Endothelial cell (in vitro differentiated cells): ENCODE measurements at places on chromosomes 2 and 18. TPM values are rescaled to one million over a fixed set of nuclear protein-coding genes. Genes with fewer than 3 reads are reported as not detected.

AFF3 gene
- 12.2 TPM for total RNA-seq

CHST9 gene
- total RNA-seq: 4.7 TPM

DNA sequence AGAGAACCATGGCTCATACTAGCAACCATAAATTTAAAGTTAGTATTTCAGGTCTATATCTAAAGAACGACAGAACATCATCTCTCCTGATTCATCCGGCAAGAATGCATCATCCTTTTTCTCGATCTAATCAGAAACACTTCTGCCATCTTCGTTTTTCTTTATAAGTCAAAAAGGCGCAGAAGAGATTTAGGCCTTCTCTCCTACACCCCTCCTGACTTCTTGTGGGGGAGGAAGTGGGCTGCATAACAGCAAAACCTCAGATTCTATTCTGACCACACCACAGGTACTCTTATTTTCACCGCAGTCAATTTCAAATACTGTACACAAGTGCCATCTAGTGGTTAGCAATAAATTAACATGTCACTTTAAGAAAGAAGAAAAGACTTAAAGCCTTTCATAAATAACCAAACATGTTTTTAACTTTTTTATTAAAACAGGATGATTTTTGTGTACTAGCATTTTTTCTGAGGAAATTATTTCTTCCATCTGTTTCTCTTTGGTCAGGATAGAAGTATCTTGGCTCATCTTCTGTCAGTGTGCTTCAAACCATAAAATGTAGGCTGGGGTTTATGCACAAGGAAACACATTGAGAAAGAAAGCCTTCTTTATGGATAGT, 48.4 kb upstream of the PIK3C3 start:
- no peak for DNase-seq
- no peaks in the 10 kb centered on the region for H3K4me1 ChIP-seq
- no peak overlapping the region for H3K4me3 ChIP-seq
- H3K27ac ChIP-seq: no peak overlapping the region
- H3K36me3 ChIP-seq: no peaks in the 10 kb centered on the region

DNA sequence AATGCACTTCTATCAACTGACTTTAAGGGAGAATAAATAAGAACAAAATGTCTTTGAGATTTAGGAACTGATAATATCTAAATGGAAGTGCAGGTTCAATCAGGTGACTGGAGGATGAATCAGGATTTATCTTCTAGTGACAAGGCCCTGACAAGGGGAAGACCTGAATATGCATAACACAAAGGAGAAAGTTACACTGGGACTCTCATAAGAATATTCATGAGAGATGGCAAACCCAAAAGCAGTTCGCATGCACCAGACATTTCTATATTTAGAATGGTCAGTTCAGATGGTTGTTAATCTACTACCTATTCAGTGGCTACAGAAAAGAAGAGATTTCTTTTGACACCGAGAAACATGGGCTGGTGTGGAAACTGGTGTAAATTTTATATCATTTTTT, 1771.3 kb upstream of the LRRTM1 start:
- no peaks in the 10 kb centered on the region for H3K36me3 ChIP-seq
- no peak overlapping the region for H3K27ac ChIP-seq
- H3K27me3 ChIP-seq: peaks cover 1% of the 10 kb centered on the region
- H3K4me1 ChIP-seq: no peaks in the 10 kb centered on the region

GRCh38 chr2:238064376-238064775, 3.6 kb downstream of the SCLY start:
- H3K27me3 ChIP-seq: peaks cover 3% of the 10 kb centered on the region
- no peak overlapping the region for H3K27ac ChIP-seq
- H3K4me3 ChIP-seq: no peak overlapping the region
- no peak for DNase-seq

GRCh38 chr2:156810094-156810493, 373.9 kb downstream of the GPD2 start:
- no peak overlapping the region for H3K27ac ChIP-seq
- H3K36me3 ChIP-seq: no peaks in the 10 kb centered on the region
- H3K4me1 ChIP-seq: no peaks in the 10 kb centered on the region
- H3K27me3 ChIP-seq: no peaks in the 10 kb centered on the region
- H3K4me3 ChIP-seq: no peak overlapping the region

- H3K27me3 ChIP-seq: no peaks in the 10 kb centered on the region
- DNase-seq: no peak
- no peak overlapping the region for H3K4me3 ChIP-seq
- H3K27ac ChIP-seq: no peak overlapping the region
These were observed 62.0 kb downstream of the MOGAT1 start for GRCh38 chr2:222733470-222733845.

DNA sequence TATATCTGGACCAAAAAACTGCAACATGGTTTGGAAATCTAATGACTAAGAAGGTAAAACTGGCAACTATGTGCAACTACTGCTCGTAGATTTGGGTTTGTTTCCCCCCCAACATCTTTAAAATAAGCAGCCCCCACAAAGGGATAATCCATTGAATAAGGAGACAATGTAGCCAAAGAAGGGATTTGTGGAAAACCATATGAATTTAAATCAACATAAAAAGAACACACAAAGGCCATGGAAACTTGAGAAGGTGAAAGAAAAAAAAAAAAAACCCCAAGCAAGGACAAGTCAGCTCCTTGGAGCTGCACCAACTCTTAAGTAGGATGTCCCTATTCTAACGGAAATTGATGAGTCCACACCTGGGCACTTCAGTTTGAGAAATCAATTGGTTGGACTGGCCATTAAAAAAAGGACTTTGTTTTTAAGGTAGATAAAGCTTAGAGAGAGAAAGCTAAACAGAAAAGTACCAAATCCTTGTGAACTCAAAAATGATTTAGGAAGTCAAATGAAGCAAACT, 53.7 kb upstream of the ST8SIA5 start:
- H3K27ac ChIP-seq: no peak overlapping the region
- H3K27me3 ChIP-seq: no peaks in the 10 kb centered on the region
- no peaks in the 10 kb centered on the region for H3K4me1 ChIP-seq
- no peak for DNase-seq
- H3K4me3 ChIP-seq: no peak overlapping the region

RIT2 gene
- not detected for total RNA-seq

DGUOK gene
- total RNA-seq: 68.3 TPM

GRCh38 chr2:181104512-181105115, 124.2 kb downstream of the UBE2E3 start:
- no peaks in the 10 kb centered on the region for H3K36me3 ChIP-seq
- peak; percentile 15 for DNase-seq
- no peaks in the 10 kb centered on the region for H3K27me3 ChIP-seq
- no peak overlapping the region for H3K4me3 ChIP-seq
- no peak overlapping the region for H3K27ac ChIP-seq

- no peak for DNase-seq
- no peaks in the 10 kb centered on the region for H3K27me3 ChIP-seq
- H3K4me3 ChIP-seq: no peak overlapping the region
- peaks cover 4% of the 10 kb centered on the region for H3K36me3 ChIP-seq
- no peak overlapping the region for H3K27ac ChIP-seq
- peaks cover 18% of the 10 kb centered on the region for H3K4me1 ChIP-seq
These were observed 98.0 kb downstream of the DYM start for GRCh38 chr18:49362431-49362830.

- H3K27me3 ChIP-seq: no peaks in the 10 kb centered on the region
- no peak overlapping the region for H3K4me3 ChIP-seq
- peaks cover 58% of the 10 kb centered on the region for H3K4me1 ChIP-seq
- no peaks in the 10 kb centered on the region for H3K36me3 ChIP-seq
These were observed 142.0 kb downstream of the PRKCE start for GRCh38 chr2:45793305-45793962.

CD8B2 gene
- 0.05 TPM for total RNA-seq

STARD6 gene
- total RNA-seq: 0.54 TPM

- no peaks in the 10 kb centered on the region for H3K36me3 ChIP-seq
- H3K27ac ChIP-seq: no peak overlapping the region
These were observed 23.3 kb downstream of the MAPRE3 start for GRCh38 chr2:26993768-26994167.

DNA sequence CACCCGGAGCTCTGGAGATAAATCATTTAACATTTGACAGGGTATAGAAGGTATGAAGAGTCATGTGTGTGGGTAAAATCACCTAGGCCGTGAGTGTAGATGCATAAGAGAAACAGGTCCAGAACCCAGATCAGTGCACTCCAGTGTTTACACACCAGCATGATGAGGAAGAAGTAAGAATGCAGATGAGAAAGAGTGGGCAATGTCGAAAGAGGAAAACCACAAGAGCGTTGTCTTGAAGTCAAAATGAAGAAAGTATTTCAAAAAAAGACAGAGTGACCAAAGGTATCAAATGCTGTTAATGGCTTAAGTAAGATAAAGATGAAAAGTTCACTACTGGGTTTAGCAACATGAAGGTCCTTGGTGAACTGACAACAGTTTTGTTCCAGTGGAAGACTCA, 32.0 kb upstream of the PLB1 start:
- DNase-seq: no peak
- H3K4me3 ChIP-seq: no peak overlapping the region
- H3K27ac ChIP-seq: no peak overlapping the region
- H3K36me3 ChIP-seq: no peaks in the 10 kb centered on the region

EPB41L5 gene
- total RNA-seq: 78.0 TPM

KLHL14 gene
- total RNA-seq: 1.3 TPM

PSMA8 gene
- not detected for total RNA-seq

- no peaks in the 10 kb centered on the region for H3K4me1 ChIP-seq
- no peaks in the 10 kb centered on the region for H3K27me3 ChIP-seq
- H3K27ac ChIP-seq: no peak overlapping the region
- no peak overlapping the region for H3K4me3 ChIP-seq
These were observed 124.1 kb upstream of the MYT1L start for GRCh38 chr2:2455151-2455550.

GRCh38 chr18:49174478-49174877, 223.7 kb upstream of the SMAD7 start:
- no peak overlapping the region for H3K27ac ChIP-seq
- peaks cover 1% of the 10 kb centered on the region for H3K27me3 ChIP-seq

GRCh38 chr2:190838492-190838910, 42.1 kb upstream of the GLS start:
- no peak overlapping the region for H3K27ac ChIP-seq
- H3K36me3 ChIP-seq: no peaks in the 10 kb centered on the region
- H3K4me3 ChIP-seq: no peak overlapping the region
